ENCODE measurements at places on chromosomes 5 and 9.

- DNase-seq, result no peak
These were observed 309.1 kb downstream of the ADAMTS6 start for GRCh38 chr5:65172486-65173129.

DNA sequence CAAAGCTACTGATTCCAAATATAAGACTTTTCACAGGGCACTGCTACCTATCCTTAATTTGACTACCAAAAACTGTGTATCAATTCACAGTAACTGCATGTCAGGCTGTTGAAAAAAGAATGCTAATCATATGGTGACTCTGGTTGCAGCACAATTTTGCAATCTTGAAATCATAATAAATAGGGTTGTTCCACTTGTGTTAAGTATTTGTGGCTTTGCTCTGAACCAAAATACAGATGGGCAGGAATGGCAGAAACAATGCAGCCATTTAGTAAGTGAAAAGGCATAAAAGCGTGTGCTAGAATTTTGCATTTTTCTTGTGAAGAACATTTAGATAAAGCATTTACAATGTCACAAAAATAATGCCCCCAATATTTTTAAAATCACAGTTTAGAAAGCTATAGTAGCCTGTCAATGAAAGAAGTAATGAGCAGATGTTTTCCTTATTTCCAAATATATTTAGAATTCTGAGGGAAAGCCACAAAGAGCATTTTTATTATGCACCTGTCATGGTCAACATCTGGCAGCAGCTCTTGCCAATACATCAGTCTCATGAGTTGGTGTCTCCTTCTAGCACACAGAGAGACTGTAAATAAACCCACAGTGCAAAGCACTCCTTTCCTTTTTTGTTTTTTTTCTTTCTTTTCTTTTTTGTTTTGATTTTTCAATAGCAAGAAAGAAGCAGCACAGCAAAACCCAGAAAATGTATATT is 54.8 kb upstream of the PAM start:
- no peak for DNase-seq

GRCh38 chr5:145548097-145548496 is 287.0 kb downstream of the PRELID2 start:
- no peak for DNase-seq

DNA sequence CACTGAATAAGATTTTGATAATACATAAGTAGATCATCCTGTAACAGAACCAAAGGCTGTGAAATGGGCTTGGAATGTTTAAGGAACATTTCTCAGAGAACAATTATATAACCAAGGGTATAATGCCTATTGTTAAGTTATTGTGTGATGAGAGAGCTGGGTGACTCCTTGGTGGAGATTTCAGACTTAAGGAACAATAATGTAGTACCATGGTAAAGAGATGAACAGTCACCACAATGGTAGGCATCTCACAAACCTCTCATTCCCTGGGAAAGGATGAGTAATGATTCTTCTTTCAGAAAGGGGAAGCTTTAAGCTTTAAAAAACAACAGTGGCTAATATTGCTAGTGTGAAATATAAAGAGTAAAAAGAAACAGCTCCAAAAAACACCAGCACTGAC is 147.4 kb downstream of the TRIM36 start:
- no peak for DNase-seq

GRCh38 chr9:110199643-110200042 is 8.3 kb downstream of the C9orf152 start:
- no peak for DNase-seq

DNA sequence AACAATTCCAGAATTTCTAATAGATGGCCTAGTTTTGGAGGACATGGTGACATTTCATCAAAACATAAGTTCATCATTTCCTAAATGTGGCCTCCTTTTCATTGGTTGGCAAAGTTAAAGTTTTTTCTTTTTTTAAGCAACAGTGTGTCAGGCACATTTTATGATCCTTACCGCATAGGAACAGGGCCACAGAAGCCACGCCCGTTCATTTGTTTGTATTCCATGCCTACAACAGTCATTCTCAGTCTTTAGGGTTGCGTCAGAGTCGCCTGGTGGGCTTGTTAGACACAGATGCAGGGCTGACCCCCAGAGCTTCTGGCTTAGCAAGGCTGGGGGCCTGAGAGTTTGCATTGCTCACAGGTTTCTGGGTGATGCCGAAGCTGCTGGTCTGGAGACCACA is 130.2 kb downstream of the HSD17B3 start:
- DNase-seq, result no peak

DNA sequence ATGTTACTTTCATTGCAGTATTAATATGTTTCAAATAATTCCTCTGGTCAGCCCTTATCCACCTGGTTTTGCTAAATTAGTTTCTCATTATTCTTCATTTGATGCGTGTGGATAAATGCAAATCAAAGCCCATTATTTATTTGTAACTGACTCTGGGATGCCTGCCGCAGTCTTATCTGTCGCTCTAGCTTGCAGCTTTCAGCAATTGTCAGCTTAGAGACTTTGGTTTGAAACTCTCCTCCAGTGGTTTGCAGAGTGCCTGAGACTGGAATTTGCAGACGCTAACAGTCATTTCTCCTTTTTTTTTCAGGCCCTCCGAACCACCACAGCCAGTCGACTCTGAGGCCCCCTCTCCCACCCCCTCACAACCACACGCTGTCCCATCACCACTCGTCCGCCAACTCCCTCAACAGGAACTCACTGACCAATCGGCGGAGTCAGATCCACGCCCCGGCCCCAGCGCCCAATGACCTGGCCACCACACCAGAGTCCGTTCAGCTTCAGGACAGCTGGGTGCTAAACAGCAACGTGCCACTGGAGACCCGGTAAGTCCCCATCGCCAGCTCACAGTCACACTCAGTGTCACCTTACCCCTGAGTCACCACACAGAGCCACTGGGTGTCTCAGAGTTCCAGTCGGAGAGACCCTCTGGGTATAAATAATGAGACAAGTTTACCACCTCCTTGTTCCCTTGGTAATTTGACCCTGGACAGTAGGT is 339.0 kb upstream of the WWC1 start:
- DNase-seq, result no peak

GRCh38 chr5:93741136-93741811 is at the start of gene POU5F2:
Gene POU5F2, minus strand, starts transcription at chr5:93741600. Its CDS starts 37 bp downstream, at chr5:93741563.
- no peak for DNase-seq

GRCh38 chr9:133971121-133971951 is 20.8 kb downstream of the VAV2 start:
- DNase-seq, result no peak

- DNase-seq, result no peak
These were observed 185.0 kb downstream of the GAPVD1 start for GRCh38 chr9:125446561-125447094.

DNA sequence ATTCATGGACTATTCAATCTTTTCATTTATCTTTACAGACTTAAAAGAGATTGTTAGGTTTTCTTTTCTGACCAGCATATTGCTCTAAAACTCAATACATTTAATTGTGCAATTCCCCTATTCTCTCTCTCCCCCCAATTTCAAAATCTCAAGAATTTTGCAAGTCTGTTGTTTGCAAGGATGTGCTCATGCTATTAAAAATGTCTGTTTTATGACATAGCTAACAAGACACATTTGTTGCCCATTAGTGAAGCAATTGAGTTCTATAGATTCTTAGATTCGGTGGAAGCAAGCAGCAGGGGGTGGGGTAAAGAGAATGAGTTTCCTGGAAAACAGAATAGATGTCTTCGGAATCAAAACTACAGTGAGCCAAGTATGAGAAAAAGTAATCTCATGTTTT is 8.5 kb upstream of the CSNK1A1 start:
- no peak for DNase-seq

GRCh38 chr5:42665857-42666256 is 90.8 kb upstream of the CCDC152 start:
- no peak for DNase-seq

GRCh38 chr9:29866556-29866955 is 2293.3 kb upstream of the C9orf72 start:
- no peak for DNase-seq

DNA sequence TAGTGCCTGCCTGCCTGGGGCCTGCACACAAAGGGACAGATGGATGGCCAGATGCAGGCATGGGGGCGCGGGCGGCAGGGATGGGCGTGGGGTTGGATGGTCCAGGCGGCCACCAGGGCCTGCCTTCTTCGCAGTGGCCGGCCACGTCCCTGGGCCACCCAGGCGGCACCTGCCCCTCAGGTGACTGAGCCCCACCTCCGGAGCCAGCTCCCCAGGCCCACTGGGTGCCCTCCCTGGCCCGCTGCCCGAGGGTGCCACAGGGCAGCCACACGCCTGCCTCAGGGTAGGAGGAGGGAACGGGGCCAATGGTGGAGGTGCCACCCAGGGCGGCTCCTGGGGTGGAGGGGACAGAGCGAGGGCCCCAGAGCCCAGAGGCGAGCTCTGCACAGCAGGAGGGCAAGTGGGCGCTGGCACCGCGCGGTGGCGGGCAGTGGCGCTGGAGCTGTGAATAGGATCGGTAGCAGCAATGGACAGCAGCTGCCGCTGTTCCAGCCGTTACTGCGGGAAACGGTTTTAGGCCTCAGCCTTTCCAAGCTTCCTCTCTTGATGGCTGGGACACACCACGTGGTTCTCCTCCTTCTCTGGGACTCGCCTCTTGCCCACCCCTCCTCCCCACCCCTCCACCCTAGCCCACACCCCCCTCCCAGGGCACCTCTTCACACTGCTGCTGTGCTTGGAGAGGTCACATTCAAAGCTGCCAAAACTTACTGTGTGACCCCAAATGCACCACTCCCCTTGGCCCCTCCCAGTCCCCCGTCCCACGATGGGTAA is 19.1 kb downstream of the LHX3 start:
- no peak for DNase-seq

GRCh38 chr5:79974886-79975285 is 16.2 kb downstream of the MTX3 start:
- no peak for DNase-seq

GRCh38 chr9:98778711-98779530 is 17.4 kb downstream of the ANKS6 start:
- DNase-seq, result no peak

DNA sequence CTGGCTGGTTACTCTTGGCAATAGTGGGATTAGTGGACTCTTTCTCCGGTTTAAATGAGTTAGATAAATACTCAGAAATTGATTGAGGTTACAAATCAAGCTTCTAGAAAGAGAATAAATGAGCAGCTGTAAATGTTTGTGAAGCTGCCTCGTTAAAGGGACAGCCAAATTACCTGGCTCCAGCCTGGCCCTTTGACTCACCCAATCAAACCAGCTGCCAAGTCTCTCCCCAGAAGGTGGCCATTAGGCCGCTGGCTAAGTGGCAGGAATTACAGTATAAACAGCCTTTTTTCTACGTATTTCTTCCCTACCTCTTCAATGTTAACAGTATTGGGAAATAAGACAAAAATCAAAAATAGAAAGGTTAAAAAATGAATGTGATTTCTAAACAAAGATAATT is 46.0 kb upstream of the SRFBP1 start:
- no peak for DNase-seq

DNA sequence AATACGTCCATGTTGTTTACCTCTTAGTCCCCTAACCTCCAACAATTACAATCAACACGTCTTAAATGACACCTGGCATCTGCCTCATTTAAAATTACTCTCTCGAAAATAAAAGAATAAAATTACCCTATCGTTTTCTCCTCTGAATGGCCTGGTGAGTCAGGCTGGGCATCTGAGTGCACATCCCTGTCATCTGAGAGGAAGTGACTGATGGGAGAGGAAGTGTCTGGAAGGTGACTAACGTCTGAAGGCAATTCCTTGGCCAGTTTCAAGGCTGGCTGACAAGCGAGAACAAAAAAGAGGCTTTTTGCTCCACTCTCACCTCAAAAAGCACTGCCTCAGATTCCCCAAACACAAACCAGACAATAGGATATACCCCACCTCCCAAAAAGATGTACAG is 57.7 kb downstream of the MAPKAP1 start:
- DNase-seq, result no peak

DNA sequence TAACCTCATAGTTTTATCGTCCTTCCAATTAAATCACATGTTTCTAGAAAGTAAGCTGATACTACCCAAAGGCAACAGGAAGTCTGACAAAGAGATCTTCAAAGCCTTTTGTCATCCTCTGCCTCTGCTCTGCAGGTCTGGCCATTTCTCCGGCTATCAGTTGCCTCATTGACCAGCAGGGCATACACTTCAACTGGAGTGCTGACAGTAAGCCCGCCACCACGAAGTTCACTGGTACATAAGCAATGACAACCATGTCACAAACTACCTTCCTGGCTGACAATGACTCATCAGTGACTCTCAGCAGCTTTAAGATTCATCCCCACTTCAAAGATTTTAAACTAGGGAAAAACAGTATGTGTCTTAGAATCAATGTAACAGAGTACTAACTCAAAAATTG is 20.6 kb downstream of the SPTLC1 start:
- DNase-seq, result no peak

- DNase-seq, result no peak
These were observed 148.3 kb upstream of the IER5L start for GRCh38 chr9:129326061-129327005.

DNA sequence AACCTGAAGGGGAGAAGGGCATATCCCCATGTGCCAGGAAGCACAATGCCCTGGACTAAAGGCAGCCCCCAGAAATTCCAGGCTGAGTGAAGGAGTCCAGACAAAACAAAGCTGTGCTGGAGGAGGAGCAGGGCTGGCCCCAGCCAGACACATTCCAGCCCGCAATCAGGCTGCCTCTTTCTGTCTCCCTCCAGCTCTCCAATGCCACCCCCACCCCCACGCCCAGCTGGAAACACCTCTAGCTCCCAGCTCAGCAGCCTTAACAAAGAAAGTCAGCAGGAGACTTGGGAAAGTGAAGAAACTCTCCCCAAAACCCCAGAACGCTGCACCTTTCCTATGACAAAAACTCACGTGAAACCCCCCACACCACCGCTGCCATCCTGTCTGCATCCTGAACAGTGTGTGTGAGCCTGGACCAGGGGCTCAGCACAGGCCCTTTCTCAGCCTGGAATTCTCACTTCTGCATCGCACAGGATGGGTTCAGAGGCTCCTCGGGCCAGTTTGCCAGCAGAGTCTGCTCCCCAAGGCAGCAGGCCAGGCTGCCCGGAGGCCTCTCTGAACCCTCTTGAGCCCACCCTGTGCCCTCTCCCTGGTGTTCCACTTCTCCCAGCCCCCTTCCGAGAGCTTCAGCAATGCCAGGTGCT is 96.2 kb upstream of the ICE1 start:
- DNase-seq, result no peak

- no peak for DNase-seq
These were observed 82.6 kb downstream of the GLDC start for GRCh38 chr9:6562871-6563430.

- no peak for DNase-seq
These were observed 127.2 kb downstream of the PDE8B start for GRCh38 chr5:77337686-77338085.

GRCh38 chr5:147674411-147674810 is 108.1 kb downstream of the JAKMIP2 start:
- DNase-seq, result no peak

- no peak for DNase-seq
These were observed 576.3 kb downstream of the PDE4D start for GRCh38 chr5:59317023-59317773.

- no peak for DNase-seq
These were observed 106.3 kb downstream of the TENT4A start for GRCh38 chr5:6819521-6819920.

DNA sequence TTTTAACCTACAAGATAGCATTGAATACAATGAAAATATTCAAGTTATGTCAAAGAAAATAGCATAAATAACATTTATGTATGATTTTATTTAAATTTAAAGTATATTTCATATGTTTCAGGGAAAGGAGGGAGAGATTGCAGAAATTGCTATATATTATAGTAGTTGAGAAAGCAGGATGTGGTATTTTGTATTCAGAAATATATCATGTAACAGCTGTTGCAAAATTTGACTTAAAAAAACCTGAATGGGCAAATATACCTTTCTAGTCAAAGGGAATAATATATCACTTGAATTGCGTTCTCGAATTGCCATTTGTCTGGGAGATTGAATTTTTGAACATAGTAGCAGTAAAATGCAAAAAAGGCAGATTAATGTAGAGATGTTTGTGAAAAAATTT is 80.6 kb downstream of the PAM start:
- no peak for DNase-seq
